ENCODE measurements at places on chromosomes 11 and 22.

- no peak for DNase-seq
Measured at GRCh38 chr11:31640611-31641010, 131.0 kb downstream of the ELP4 start.

DNA sequence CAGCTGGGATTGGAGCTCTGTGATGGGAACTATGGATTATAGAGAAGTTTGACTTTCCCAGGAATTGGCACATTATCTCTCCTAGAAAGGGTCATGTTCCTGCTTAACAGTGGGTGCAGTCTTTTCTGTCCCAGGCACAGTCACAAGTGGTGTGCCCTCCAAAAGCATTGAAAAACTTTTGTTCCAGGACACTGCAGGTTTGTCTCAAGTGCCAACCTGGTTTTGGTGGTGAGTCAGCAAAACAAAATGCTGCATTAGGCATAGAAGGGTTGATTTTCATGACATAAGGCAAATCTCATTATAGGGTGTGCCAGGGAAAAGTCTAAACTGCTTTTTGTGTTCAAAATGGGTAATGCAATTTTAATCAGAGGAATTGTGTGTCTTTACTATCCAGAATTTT lies 4.9 kb downstream of the HTATIP2 start:
- no peak for DNase-seq

- DNase-seq: no peak
Measured at GRCh38 chr11:76666408-76666807, 4.1 kb downstream of the LRRC32 start.

- DNase-seq: no peak
Measured at GRCh38 chr11:2968341-2968900, 23.7 kb downstream of the NAP1L4 start.

DNA sequence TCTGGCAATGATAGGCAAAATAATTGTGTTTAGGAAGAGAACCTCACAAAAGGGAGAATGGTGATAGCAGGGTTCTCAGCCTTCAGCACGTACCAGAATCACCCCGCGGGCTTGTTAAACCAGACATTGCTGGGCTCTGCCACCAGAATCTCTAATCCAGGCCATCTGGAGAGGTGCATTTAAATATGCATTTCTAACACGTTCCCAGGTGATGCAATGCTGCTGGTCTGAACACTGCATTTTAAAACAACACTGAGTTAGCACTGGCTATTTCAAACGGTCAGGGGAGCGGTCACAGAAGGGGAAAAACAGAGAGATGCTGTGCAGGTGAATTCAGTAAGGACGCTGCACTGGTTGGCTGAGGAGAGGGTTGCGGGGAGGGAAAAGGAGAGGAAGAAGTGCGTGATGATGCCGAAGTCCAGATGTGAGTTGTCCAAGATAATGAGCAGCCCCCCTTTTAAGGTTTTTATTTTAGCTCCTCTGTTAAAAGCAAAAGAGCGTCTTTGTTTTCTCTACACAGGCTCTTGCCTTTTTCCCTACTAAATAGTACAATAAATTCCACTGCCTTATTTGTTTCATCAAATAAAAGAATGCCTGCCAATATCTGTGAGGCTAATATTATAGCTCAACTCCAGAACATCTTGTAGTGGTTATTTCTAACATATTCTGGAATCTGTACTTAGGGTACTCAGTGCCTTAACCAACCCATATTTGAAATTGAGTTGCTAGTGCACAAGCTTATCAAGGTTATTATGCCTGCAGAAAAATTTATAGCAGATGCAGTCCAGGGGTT lies 109.6 kb upstream of the POU2AF2 start:
- no peak for DNase-seq

DNA sequence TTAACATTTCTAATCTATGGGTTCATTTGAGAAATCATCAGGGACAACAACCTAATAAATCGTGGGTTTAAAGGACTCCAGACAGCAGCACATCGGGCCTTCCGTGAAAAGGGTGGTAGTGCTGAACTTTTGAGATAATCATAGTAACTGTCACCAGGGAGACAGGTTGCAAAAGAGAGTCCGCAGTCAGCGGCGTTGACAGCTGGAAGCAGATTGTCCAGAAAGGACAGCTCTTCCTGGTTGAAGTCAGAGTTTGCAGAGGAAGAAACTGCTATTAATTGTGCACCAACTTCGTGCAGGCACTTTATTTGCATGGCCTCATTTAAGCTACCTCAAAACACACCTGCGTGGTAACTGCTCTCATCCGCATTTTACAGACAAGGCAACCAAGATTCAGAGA lies 20.5 kb upstream of the ISX start:
- no peak for DNase-seq

DNA sequence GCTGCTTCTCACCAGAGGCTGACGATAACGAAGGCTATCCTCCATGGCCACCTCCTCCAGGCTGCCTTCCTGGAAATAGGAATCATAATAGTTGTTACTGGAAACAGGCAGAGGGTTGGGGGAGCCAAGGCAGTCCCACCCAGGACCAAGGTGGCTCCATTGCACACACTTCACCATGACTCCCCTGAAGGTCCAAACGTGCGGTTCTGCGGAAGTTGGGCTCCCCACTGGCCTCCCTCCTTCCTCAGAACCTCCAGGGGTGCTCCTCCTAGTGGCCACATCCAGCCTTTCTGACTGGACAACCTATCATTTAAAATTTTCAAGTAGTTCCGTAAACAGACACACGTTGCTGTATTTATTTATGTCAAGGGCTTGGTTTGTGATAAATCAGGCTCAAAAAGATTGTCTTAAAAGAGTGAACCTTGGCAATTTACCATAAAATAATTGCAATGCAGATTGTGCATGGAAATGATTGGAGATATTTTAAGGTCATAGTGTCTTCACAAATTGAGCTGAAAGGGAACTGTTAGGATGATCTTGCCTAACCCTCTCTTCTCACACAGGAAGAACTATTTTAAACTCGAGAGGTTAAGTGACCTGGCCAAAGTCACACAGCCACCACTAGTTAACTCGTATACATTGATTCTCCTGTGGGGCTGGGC lies 1.4 kb upstream of the TCN2 start:
- peak; percentile 38 for DNase-seq

GRCh38 chr22:17143101-17143500 lies 16.0 kb downstream of the HDHD5 start:
- DNase-seq: no peak

GRCh38 chr11:131810541-131810940 lies 440.1 kb downstream of the NTM start:
- no peak for DNase-seq

DNA sequence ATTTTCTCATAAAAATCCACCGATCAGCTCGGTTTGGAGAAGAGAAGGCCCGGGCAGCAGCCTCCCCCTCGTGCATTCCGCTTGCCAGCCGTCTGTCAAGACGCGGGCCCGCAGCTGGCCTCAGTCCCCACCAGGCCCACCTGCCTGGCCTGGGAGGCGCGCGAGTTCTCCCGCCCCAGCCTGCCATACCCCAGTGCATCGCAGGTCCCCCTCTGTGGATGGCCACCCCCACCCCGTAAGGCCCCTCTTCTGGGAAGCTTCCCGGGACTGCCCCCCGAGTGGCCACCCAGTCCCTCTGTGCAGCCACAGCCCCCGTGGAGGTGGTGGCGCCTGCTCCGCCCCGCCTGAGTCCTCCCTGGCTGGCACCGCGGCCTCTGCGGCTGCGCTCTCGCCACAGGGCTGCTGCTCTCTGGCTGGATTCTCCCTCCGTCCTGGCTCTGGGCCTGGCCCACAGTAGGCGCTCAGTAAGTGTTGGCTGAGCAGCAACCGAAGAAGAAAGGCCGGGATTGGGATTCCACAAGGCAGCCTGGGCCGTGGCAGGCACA lies 74.0 kb upstream of the TCF20 start:
- DNase-seq: no peak

- no peak for DNase-seq
Measured at GRCh38 chr11:74870485-74870884, 78.4 kb downstream of the XRRA1 start.

DNA sequence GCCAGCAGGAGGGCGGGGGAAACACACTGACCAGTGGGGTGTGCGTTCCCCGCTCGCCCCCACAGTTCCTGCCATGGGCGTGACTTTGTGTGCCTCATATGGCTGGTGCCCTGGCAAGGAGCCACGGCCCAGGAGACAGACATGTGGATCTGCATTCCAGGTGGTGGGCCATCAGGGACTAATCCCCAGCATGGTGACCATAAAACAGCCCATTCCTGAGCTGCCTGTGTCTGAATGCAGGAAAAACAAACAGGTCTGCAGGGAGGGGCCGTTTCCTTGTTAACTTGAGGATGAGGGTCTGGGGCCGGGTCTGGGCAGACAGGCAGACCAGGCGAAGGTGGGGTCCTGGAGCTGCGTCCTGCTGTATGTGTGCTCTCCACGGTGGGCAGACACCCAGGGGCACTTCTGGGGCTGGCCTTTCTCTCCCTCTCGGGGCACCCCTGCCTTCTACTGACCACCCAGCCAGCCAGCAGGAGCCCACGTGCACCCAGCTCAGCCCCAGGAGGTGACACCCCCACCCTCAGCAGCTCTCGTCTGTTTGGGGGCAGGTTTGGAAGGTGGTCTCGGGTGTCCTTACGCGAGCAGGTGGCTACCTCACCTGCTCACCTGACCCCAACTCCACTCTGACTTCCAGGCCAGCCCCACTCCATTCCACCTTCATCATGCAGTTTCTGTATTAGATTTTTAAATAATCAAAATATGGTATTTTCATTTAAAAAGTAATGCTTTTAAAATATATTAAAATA lies 120.3 kb downstream of the KCNQ1OT1 start:
- DNase-seq: no peak

DNA sequence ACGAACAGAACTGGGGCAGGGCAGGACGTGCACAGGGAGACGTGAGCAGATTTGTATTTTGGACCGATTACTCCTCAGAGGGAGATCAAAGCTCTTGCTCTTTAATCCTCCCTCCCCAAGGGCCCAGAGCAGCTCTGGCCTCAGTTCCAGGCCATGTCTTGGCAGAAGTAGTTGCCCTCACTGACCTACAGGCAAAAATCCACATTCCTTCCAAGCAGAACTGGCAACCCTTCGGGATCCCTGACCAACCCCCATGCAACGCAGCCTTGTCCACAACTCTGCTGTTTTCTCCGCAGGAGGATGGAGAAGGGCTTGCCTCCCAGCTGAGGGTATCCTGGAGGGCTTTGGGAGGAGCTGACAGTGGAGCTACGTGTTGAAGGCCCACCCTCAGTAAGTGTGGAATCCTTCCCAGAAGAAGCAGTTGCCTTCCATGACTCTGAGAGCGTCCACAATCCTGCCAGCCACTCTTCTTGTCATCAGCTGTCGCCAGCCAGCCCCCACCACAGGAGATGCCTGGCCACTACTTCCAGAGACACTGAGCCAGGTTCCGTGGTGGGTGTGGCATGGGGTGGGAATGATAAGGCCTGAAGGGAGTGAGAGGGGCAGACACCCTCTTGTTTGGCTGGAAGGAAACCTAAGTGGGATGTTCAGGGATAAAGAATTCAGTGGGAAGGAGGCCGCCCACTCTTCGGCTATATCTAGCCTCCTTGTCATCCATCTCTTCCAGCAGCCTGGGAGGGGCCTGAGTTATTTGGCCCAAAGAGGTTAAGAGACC lies 68.1 kb downstream of the PDE2A start:
- no peak for DNase-seq

- DNase-seq: no peak
Measured at GRCh38 chr22:11626422-11626773, 3901.6 kb upstream of the OR11H1 start.

DNA sequence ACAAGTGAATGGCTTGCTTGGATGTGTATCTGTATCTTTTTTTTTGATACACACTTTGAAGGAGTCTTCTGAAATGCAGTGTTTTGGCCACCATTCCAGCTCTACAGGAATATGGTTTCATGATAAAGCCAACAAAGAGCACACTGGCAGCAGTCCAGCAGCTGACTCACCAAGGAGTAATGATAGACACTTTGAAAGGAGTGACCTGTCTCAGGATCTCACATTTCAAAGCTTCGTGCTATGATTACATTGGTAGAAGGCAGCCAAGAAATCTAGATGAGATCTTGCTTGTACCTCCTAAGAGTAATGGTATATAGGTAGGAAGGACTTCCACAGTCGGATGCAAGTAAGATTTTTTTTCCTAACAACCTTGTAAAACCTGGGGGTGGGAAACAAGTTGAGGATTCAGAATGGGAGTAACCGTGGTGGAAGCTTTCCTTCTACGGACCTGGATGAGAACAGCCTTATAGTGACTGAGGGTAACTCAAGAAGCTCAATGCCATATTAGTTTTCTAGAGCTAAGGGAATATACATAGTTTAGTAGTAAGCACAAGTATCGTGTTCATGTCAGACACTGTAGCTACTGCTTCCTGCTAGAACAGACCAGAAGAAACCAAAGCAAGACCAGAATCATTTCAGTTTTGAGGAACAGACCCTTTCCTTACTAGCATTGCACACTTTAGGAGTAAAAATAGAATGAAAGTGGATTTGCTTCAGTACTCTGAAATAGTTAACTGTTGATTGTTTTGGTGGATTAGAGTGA lies 25.0 kb downstream of the MTMR3 start:
- peak; percentile 9 for DNase-seq

- no peak for DNase-seq
Measured at GRCh38 chr11:94199136-94200130, 70.8 kb downstream of the PANX1 start.
